ENCODE measurements at places on chromosomes 5 and 9.

DNA sequence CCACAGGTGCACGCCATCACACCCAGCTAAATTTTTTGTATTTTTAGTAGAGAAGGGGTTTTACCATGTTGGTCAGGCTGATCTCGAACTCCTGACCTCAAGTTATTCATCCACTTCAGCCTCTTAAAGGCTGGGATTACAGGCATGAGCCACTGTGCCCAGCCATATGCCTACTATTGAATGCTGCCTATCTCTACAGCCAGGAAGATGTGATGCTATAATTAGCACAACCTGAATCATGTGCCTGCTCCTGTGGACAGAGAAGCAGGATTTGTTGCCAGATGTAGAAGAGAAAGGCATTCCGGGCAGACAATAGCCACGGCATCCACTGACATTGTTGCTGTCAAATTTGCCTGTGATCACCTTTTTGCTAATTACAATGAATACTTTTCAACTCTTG, 24.4 kb upstream of the MLLT3 start:
- no peak for DNase-seq

GRCh38 chr5:177454397-177455035, 7.9 kb downstream of the PRR7 start:
- DNase-seq: peak; percentile 95

DNA sequence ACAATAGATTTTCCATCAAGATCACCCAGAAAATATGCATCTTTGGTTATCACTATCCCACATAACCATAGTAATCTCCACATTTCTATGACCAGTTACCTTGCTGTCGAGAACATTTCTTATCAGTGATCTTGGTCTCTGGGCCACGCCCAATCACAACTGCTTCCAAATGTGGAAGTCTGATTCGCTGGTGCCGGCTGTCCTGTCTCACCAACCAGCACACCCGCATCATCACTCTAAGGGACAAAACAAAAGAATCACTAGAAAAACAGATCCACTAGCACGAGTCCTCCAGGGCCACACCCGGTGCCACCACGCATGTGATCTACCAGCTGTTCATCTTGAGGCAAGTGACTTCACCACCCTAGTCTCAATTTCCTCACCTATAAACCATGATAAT, 11.8 kb downstream of the APTX start:
- DNase-seq: no peak

DNA sequence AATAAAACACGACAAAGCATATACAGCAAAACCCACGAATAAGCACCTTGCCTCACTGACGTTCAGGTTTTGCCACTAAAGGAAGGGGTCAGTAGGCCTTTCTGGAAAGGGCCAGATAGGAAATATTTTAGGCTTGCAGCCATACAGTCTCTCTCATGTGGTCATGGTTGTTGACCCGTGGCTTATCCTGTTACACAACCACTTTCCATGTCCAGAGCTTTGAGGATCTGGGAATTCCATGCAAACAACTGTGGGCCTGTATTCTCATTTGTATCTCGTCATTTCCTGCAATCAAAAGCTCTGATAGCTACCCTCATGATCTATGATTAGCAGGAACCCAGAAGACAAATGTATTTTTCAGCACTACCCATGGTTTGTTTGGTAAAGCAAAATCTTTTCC, 108.3 kb downstream of the DRD1 start:
- no peak for DNase-seq

GRCh38 chr5:179312557-179313235, 32.6 kb downstream of the ADAMTS2 start:
- no peak for DNase-seq

DNA sequence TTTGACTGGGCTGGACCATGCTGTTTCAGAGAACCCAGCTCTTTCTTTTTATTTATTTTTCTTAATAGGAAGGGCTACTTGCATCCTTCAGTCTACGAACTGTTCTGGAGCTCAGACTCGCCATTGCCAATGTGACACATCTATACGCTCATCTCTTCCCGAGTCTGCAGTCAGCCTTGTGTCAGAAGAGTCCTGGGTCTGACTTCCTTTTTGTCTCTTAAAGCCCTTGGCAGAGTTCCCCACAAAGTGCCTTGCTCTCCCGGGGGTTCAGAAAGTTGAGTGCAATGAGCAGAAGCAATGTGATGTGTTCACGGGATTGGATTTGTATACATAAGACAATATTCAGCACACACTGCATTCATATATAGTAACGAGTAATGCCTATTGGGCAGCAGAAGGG, 140.4 kb downstream of the ATPSCKMT start:
- DNase-seq: no peak

DNA sequence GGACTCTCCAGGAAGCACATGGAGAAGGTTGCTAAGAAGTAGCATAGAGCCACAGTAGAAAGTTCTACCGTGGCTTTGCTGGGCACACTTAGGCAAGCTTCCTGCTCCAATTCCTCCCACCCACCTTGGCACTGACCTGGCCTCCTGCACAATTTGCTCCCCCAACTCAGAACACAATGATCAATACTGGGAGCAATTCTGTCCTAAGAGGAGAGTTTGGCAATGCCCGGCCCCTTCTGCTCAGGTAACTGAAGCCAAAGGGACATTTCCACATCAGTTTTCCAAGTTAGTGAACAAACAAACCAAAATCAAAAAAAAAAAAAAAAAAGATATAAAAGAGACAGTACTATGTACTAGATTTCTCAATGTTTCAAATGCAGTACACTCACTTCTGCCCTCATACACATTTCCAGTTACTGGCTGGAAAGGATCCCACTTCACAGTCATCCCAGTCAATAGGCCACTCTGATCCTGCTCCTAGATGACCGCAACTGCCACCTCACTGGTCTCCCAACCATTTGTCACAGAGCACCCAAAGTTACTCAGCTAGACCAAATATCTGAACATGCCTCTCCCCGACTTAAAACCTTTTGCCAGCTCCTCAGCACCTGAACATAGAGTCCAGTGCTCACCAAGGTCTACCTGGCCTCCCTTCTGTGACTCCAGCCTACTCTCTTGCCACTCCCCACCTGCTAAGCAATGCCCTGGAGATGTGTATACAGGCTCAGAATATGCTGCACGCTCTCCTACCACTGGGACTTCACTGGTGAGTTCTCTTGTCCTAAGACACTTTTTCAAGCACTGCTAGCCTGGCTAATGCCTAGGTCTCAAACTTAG, 21.3 kb downstream of the ABCA1 start:
- no peak for DNase-seq

- DNase-seq: no peak
Measured at GRCh38 chr9:125276771-125277170, 15.1 kb downstream of the GAPVD1 start.

DNA sequence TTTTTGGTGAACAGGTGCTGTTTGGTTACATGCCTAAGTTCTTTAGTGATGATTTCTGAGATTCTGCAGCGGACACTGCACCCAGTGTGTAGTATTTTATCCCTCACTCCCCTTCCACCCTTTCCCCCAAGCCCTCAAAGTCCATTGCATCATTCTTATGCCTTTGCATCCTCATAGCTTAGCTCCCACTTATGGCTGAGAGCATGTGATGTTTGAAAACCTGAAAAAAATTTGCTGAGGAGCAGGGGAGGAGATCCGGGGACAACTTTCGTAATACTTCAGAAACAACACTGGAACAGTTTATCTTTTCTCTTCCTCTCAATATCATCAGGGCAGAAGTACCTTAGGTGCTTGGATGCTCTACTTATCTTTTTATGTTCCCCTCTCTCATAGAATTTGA, 226.4 kb downstream of the ADAMTS6 start:
- DNase-seq: no peak

- no peak for DNase-seq
Measured at GRCh38 chr5:135119481-135119880, 85.5 kb upstream of the PITX1 start.

DNA sequence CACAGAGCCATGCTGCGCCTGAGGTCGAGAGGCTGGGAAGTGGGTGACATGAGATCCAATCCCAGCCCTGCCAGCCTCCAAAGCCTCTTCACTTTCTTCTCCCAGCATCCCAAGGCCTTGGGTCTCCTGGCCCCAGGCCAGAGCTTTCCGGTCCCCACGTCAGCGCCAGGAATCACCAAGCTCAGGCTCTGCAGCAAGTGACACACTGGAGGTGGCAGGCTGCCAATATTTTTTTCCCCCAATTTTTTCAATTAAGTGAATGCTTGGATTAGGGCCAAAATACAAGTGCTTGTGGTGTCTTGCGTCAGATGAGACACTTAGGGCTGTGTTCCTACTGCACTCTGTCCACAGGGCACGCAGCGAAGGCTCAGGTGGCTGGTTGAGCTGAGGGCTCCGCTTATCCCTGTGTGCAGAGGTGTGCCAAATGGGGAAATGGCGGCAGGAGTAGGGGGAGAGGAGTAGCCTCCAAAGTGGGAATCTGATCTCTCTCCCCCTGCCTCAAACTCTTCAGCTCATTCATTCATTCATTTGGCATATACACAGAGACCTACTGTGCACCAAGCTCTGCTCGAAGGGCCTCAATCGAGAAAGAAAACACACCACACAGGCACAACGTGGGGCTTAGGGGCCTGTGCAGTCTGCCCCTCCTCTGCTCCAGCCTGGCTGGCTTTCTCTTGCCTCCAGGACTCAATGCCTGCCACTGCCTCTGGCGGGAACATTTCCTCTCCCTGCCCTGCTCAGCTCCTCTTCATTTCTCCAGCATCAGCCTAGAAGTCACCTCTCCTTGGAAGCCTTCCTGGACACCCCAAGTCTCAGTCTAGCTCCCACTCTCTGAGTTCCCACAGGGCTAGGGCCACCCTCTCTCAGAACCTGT, 16.6 kb downstream of the SH3PXD2B start:
- DNase-seq: peak; percentile 83

DNA sequence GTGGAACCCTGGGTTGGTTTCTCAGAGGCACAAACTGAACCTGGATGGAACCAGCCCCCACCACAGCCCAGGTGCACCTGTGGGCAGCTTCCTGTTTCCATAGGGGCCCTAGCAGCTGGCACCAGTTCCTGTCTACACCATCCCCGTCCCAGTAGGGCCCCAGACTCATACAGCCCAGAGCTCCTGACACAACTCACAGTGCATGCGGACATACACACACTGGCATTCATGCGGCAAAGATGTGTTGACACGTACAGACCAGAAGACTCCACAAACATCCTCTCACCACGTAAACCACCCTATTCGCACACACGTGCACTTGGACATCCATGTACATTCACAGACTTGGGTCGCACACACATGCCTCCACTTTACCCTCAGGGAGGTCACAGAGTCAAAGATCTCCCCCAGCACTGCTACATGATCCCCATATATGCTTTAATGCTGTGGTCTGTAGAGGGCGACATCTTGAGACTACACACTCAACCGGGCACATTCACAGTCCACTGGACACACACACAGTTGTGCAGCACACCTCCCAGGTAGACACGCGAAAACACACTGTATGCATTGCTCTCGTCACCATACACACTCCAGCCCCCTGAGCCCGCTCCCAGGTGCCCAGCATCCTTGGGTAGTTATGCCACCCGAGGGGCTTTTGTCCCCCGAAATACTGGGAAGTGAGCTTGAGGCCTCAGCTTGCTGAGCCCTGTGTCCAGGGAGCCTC, 22.4 kb downstream of the CXXC5 start:
- no peak for DNase-seq

- DNase-seq: no peak
Measured at GRCh38 chr5:91141642-91142041, 241.5 kb downstream of the ARRDC3 start.

DNA sequence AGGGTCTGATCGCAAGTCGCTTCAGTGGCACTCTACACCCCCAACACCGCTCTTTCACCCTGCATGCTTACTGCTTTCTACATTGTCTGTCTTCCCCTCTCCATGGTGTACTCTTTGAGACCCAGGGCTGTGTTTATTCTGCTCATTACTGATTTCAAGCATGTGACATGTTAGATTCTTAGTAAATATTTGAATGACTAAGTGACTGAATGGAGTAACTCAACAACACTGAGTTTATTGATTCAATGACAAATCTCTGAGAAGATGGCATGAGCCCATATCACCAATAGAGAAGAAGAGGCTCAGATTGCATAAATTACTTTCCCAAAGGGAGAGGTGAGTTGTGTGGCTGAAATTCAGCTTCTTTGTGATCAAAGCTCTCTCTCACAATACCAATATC, 89.7 kb upstream of the OSMR start:
- DNase-seq: no peak

DNA sequence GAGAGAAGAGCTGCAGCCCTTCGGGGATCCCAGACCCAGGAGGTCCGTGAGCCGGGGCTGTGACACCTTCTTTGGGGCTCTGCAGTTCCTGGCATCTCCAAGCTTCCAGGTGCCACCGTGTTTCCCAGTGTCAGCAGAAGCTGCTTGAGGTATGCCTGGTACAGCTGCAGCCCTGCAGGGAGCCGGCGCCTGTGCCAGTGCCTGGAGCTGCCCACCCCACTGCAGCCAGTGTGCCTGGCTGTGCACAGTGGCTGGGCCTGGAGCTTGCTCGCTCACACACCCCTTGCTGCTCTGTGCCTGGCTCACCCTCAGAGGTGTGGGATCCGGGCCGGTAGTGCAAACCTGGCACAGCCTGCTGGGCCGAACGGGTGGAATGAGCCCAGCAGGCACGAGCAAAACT, 65.5 kb downstream of the NACC2 start:
- no peak for DNase-seq

DNA sequence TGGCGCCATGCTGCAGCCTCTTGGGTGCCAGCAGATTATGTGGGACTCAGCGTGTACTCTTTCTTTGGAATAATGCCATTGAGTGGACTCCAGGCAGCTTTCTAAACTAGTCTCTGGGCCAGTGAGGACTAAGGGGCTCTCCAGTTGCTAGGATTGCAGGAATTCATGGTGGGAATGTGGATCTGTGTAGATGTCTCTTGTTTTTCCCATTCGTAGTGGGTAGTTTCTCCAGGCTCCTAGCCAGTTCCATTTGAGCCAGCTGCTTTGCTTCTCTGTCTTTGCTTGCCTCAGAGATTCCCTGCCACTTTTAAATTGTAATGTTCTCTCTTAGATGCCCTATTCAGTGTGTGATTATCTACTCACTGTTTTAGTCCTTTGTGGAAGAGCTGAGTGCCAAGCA, 42.6 kb downstream of the SLF1 start:
- DNase-seq: no peak

DNA sequence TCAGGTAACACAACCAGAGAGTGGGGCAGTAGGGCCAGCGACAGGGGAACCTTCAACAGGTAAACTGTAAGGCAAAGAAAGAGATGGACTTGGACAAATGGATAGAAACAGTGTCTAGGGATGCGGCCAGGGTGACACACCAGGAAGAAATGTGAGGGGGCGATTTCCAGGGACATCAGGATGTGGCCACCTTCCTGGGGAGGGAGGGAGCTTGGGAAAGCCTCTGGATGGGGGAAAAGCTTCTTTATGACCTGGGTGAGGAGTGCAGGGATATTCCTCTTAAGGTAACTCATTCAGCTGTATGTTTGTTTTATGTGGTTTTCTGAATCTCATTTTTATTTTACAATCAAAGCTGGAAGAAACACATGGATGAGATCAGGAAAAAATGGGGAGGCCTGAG, 11.9 kb upstream of the NXNL2 start:
- DNase-seq: no peak

DNA sequence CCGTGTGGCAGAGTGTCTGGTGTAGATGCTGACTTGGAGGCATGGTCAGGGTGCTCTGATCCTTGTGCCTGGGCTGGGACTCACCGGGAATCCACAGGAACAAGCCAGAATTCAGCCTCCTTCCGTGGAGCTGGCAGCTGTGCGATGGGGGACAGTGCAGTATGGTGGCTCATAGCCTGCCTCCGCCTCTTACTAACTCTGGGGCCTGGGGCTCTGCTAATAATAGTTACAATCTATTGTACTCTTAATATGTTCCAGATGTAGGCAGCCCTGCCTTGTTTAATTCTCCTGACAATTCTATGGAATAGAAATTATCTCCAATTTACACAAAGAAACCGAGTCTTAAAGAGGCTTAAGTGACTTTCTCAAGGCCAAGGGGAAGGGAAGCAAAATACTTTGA, 77.6 kb downstream of the PCDH1 start:
- DNase-seq: no peak

GRCh38 chr9:27800159-27800558, 226.9 kb upstream of the C9orf72 start:
- DNase-seq: no peak

Data from Right ventricle myocardium inferior (tissue), 1 donor.